ENCODE measurements at places on chromosomes 11 and 22. TPM values are rescaled to one million over a fixed set of nuclear protein-coding genes. Genes with fewer than 3 reads are reported as not detected.

Gene PKP3
- 177 TPM for total RNA-seq

Gene OR52E8
- not detected for total RNA-seq

Gene PKDREJ
- not detected for total RNA-seq

- DNase-seq, result no peak
Observed at GRCh38 chr22:25816522-25817059, 74.6 kb downstream of the MYO18B start.

Gene APOBEC3B
- total RNA-seq, result 1.0 TPM

Gene MAP6
- total RNA-seq, result not detected

- DNase-seq, result no peak
Observed at GRCh38 chr22:17938484-17938924, 85.9 kb downstream of the MICAL3 start.
